ENCODE measurements at places on chromosomes 12 and 14. TPM values are rescaled to one million over a fixed set of nuclear protein-coding genes. Genes with fewer than 3 reads are reported as not detected.

Gene SLCO1B1
- total RNA-seq: not detected

Gene ACVRL1
- total RNA-seq: not detected

Gene PZP
- total RNA-seq: not detected

Gene GLT8D2
- total RNA-seq: not detected

Gene TMEM30B
- not detected for total RNA-seq

Gene NFE2
- total RNA-seq: not detected

Gene FGD6
- total RNA-seq: 42.5 TPM

Gene ERP27
- 0.60 TPM for total RNA-seq

Gene ALDH2
- total RNA-seq: 145 TPM

Gene TBX5
- not detected for total RNA-seq

Data from Karpas-422 (cell line).